Vagina (tissue), 2 donors: ENCODE measurements at places on chromosomes 1 and 21.

GRCh38 chr1:203764105-203765028 lies 616 bp upstream of the LAX1 start:
- no peak for DNase-seq

GRCh38 chr1:22341791-22342605 lies 109.7 kb upstream of the ZBTB40 start:
- no peak for DNase-seq

GRCh38 chr21:24225431-24225830 lies 1381.8 kb downstream of the MRPL39 start:
- DNase-seq = no peak

DNA sequence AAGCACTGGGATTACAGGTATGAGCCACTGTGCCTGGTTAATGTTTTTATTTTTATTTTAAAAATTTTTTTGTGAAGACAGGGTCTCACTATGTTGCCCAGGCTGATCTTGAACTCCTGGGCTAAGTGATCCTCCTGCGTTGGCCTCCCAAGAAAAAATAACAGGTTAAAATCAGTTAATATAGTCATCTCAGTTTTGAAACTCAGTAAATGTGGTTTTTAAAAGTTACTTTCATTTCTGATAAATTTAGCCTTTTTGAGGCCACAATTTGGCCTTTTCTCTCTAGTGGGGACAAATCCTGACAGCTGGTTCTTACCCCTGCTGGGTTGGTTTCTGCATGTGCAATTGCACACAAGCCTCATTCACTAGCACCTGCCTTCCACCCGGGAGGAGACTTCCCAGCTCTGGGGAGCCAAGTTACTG lies 13.3 kb downstream of the PMF1 start:
- no peak for DNase-seq

DNA sequence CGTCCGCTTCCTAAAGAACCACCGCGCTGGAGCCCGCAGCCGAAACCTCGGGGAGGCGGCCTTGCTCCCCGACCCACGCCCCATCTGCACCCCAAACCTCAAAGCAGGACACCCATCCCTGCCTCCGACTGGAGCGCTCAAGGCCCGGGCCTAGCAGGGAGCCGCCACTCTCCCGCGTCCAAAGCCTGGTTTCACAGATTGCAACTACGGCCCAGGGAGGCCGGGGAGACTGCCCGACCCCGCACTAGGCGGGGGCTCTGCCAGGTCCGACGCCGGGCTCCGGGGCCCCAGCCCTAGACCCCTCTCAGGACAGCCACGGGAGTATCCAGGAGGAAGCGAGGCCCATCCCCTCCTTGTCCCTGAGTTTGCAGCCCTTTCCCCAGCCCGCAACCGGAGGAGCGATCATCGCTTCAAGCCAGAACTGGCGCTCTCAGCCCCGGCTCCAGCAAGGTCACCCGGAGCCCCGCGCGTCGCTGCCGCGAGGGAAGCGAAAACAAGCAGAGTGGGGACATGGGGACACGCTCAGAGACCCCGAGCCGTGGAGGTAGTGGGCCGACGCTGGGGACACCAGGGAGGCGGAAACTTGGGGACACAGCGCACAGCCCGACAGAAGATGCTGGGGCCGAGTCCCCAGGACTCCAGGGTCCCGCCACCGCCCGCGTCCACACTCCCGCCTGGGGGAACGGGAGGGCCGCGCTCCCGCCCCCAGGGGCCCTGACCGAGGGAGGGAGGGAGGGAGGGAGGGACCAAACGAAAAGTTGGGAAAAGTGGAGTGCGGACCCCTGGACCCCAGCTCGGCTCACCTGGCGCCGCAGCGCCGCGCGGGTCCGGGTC lies 433 bp downstream of the TMEM200B start:
- no peak for DNase-seq

GRCh38 chr1:62800825-62801306 lies 16.9 kb downstream of the ATG4C start:
- DNase-seq = no peak

GRCh38 chr1:35179908-35180307 lies 13.0 kb downstream of the SFPQ start:
- no peak for DNase-seq

DNA sequence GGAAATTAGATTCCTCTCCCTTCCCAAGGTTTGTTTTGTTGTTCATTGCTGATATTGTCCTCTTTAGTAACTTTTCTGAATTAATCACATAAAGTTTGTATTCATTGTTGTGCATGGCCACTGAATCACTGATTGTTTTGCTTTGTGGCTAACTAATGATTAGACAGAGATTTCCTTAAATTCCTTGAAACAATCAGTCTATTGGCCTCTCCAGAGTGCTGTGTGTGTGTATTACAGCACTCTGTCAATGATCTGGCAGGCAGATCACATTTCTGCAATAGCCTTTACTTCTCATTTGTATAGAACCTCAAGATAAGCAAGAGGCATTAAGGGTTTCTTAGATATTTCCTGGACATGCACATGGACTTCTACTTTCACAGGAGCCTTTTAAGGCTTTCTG lies 78.6 kb downstream of the DUSP10 start:
- no peak for DNase-seq

DNA sequence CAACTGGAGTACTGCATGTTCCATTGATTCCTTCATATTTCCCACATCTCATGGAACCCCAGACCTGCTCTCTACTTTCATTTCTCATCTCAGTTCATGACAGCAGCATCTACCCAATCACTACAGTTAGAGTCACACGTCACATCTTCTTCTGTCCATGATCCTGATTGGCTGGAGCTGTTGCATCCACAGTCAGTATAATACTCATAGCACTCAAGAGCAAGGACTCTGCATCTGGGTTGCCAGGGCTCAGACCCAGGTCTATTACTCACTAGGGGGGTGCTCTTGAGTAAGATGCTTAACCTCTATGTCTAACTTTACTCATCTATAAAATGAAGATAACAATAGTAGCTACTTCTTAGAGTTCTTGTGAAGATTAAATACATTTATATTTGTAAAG lies 4.4 kb upstream of the XPR1 start:
- DNase-seq = no peak

- no peak for DNase-seq
These were observed 339.7 kb downstream of the USP25 start for GRCh38 chr21:16069178-16070112.

DNA sequence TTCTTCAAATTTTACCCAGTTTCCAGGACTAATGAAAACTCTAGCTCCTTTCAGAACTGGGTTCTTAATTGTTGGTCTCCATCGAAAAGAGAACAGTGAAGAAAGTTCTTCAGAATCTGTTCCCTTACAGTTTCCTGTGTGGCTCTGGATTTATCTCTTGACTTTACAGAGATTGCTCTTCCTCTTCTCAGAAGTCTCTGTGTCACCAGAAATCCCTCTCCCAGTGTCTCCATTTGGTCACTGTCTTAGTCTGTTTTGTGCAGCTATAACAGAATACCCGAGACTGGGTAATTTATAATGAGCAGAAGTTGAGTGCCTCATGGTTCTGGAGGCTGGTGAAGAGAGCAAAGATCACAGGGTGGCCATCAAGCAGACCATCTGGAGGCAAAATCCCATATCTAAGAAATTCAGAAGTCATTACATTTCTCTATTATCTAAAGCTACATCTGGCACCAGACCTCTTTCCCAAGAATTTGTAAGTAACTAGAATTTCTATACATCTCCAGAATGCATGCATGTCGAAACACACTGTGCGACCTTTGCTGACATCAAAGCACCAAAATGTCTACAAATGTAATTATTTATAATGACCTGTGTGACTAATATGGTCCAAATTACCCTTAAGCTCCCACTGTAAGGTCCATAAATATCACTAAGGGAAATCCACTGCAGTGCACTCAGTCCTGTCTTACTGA lies 65.4 kb upstream of the KRTAP19-8 start:
- no peak for DNase-seq

GRCh38 chr1:156912861-156913808 lies 7.3 kb upstream of the LRRC71 start:
- no peak for DNase-seq

GRCh38 chr1:169594391-169594790 lies 8.1 kb upstream of the F5 start:
- DNase-seq = no peak

DNA sequence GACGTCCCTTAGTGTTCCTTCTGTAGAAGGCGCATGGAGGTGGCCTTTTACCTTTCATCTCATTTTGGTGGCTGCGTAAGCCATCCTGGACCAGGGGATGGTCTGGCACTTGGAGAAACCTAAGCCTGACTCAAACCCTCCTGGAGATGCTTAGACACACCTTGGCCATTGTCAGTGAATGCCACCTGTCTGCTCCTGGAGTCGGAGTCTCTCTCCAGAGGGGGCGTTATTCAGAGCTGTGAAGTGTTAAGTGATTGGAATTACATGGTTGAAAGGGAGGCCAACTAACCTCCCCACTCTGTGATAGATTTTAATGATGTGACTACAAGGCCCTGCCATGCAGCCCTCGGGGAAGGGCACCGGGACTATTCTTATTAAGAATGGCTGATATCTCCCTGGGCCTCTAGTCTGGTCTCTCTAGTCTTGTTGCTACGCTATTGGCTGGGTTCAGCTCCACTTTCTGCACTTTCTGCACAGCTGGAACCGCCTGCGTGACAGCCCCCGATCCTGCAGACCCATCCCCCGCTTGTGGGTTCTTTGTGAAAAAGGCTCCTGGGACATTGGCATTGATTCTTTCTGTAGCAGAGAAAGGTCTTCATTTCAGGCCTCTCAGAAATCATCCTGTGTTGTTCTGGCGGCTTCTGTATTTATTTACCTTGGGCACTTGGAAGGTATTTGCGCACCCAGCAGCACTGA lies 4.2 kb downstream of the RASSF5 start:
- DNase-seq = no peak

DNA sequence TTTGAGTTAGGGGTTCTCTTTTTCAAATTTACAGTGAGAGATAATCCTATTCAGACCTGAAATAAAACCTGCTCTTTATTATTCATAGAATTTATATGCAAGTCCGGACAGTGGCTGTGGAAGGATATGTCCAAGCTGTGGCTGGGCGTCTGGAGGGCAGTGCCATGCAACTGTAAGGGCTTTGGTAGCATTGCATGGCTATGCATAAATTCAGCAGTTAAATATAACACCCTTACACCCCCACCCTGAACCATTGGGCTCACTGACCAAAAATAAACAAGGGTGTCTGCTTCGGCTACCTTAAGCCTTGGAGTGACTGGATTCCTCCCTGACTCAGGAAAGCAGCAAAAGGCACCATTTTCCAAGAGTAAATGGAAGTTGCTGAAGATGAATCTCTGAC lies 5.4 kb downstream of the CHTOP start:
- no peak for DNase-seq

DNA sequence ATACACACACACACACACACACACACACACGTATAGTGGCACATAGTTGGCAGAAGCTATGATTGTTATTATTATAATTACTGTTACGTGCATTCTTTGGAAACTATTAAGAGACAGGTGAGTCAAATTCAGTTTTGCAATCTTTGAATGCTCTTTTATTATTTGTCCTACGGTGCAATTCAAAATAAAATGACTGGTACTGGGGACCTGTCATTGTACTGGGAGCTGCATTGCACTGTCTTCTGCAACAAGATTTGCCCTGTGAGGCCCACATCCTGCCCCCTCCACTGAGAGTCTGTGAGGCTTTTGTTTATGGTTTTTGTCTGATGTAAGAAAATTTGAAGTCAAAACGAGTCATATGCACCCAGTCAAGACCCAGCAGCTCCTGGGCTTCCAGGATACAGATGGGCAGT lies 1.9 kb downstream of the LY9 start:
- DNase-seq = no peak

DNA sequence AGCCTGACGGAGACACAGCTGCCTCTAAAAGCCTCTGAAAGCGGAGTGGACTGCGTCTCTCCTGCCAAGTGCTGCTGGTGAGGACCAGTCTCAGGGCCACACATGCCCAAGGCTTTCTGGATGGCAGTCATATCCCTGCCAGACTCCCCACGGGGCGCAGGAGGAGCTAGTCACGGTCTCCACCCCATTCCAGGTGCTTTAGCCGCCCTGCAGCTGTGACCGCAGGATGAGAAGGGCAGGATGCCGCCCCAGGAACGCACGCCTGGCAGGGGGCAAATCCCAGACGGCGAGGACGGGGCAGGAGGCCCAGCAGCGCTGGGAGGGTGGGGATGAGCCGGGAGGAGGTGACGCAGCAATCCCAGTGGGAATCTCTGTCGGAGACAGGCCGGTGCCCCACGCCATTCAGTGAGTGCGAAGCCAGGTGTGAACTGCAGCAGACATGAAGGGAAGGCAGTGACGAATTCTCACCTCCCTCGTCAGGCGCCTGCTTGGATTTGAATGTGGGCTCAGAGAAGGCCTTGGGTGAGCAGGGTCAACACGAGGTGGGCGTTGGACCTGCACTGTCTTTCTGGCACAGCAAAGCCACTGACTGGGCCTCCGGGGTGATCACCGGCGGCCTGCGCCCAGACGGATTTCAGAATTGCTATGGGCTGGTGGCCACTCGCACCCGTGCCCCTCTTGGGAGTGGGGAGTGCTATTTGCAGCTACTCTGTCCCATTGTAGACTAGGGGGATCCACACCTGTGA lies 38.5 kb upstream of the SLC19A1 start:
- DNase-seq = no peak

DNA sequence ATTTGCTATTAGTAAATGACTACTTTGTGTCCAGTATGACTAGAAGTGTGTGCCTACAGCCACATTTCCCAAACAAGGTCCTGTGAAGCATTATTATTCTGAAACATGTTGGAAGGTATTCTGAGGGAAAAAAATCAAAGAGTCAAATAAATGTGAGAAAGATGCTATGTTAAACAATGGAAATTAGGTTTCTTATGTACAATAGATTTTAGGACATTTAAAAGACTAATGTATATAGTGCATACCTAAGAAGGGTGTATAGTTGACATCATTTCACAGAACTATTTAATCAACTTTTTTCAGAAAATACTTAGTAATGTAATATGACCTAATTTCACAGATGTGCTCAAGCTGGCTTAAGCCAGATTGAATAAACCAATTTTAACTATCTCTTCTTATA lies 582.5 kb downstream of the USP25 start:
- no peak for DNase-seq

DNA sequence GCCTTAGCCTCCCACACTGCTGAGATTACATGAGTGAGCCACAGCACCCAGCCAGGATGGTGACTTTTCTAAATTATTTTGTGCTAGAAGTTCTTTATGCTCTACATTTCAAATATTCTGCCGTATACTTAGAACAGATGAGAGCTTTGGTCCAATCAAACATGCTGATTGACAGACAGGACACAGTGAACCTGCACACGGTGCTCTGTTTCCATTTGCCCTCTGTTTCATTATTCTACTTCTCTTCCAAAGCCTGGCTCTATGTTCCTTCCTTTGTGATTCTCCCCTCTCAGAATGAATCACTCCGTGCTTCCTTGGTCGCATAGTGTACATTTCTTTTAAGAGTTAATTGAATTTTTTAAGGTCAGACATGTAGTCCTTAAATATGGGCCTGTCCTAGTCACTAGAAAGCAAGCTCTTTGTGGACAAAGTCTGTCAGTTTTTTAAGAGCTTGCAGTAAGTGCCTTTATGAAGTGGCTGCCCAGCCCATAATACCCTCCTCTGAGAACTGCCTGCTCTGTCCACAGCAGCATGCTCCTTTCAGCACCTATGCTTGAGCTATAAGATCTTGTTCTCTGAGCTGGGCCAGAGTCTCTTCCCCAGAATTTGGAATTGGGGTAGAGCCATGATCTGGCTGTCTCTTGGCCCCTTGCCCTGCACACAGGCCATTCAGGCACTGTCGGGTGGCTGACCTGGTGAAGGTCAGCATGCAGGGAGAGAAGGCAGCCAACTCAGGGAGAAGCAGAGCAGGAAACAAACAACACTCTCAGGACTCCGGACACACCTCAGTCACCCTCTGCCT lies 66.8 kb upstream of the SLC44A3 start:
- DNase-seq = no peak
